ENCODE measurements at places on chromosomes 11 and 22.

- DNase-seq = no peak
Observed at GRCh38 chr11:10913075-10913474, 55.2 kb upstream of the ZBED5 start.

DNA sequence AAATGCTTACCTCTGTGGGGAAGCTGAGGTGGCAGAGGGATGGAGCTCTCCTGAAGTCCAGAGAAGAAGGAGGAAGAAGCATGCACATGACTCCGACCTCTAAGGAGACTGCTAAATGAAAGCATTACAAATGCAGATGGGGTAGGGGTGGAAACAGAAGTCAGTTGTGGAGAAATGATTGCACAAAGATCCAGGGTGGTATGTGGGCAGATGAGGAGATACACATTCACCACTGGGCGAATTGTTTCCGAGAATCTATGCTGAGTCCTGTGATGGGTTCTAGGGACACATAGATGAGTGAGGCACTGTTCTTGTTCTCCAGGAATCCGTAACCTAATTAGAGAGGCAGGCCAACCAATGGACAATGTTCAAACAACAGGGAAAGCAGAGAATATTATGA is 188.9 kb upstream of the ZBED5 start:
- no peak for DNase-seq

- DNase-seq = peak; percentile 33
Observed at GRCh38 chr22:28799606-28800307, 612 bp downstream of the XBP1 start.

DNA sequence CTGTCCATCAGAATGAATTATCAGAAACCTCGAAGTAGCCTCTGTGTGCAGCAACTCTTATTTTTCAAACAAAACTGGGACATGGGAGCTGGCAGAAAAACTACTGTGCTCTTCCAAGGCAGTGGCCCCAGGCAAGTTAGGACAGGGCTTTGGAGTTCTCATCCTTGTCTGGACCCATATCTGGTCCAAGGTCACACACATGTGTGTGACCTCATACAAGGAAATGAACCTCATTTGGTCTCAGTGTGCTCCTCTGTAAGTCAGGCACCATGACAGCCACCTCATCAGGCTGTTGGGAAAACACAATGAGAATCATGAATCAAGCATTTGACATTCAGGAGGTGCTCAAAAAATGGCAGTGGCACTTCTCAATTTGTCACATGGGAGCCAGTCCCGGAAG is 25.8 kb downstream of the LARGE1 start:
- no peak for DNase-seq

DNA sequence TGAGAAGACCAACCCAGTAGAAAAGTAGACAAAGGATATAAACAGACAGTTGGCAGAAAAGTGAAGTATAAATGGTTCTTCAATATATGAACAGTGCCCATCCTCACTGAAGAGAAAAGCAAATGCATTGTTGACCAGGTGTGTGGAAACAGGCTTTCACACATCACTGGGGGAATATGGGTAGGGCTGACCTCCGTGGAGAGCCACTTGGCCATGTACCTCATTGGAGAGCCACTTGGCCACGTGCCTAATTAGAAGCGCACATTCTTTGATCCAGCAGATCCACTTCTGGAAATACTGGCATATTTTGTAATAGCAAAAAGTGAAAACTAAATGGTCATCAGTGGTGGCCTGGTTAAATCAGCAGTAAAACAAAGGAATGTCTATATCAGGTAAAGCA is 43.2 kb downstream of the PPP6R3 start:
- peak; percentile 29 for DNase-seq

- no peak for DNase-seq
Observed at GRCh38 chr11:48041877-48042695, 61.7 kb downstream of the PTPRJ start.

DNA sequence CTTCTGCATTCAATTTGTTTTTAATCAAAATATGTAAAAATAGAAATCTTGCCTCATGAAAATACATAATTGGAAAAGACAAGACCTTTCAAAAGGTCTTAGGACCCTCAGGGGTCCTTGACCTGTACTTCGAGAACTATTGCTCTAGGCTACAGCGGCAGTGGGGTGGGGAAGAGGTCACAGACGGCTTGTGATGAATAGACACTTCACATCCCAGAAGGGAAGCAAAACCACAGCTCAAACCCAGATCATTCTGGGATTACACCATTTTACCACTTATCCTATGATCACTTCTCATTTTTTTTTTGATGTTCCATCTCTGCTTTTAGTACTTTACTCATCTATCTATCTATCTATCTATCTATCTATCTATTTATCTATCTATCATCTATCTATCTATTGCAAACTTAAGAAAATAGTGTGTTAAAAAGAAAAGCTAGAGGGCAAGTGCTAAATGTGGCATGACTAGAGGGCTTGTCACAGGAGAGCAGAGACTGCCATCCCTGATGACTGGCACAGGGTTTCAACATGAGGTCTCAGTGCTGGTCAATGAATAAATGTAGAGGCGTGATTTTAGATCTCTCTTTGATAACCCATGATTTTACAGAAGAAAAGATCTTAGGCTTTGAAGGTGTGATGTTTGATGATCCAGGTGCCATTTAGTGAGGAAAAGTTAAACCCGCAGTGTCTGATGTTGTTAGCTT is 37.1 kb downstream of the RNF141 start:
- no peak for DNase-seq

DNA sequence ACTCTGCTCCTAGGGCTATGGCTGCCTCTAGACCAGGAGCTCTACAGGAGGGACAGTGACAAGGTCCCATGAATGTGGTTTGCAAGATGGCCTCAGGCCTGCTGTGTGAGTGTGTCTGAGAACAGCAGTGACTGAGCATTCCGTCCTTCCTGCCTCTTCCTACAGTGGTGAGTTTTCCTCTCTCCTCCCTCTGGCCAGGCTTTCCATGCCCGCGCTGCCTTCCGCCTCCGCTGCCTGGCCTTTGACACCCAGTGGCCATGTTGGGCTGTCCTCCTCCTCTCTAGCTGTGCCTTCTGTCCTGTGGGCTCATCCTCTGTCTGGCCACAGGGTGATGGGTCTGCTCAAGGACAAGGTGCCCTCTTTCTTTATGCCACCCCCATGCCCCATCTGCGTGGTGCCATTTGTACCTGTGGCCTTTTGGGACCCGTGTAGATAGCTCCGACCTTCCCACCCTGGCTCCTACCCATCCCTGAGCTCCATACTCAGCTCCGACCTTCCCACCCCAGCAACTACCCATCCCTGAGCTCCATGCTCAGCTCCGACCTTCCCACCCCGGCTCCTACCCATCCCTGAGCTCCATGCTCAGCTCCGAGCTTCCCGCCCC is 970.4 kb downstream of the BRD1 start:
- DNase-seq = no peak

DNA sequence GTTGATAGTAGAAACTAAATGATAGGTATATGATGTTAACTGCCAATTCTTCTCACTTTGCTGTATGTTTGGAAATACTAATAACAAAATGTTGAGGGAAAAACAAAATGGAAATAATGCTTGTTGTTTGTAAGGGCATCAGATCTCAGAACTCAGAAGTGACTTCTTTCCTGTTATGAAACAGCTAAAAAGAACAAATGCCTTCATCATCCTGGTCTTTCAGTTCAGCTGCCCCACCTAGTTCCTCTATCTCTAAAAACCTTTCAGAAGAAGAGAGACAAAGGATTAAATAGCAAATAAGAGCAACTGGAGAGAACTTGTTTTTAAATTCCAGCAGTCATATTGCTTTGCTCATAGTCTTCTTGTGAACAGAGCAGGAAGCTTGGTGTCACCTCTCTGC is 345.3 kb upstream of the NCAM1 start:
- no peak for DNase-seq
